ENCODE measurements at places on chromosomes 6 and 20. TPM values are rescaled to one million over a fixed set of nuclear protein-coding genes. Genes with fewer than 3 reads are reported as not detected.

The BPIFB2 gene
- total RNA-seq, result not detected

The CAGE1 gene
- total RNA-seq, result 0.26 TPM

The SPO11 gene
- total RNA-seq, result not detected

The SAPCD1 gene
- 13.0 TPM for total RNA-seq

The CPNE1 gene
- total RNA-seq, result 833 TPM

The TTI1 gene
- 59.2 TPM for total RNA-seq

The TMEM217 gene
- total RNA-seq, result 1.6 TPM

The MAP7 gene
- 57.4 TPM for total RNA-seq

- no peak overlapping the region for H3K27ac ChIP-seq
- H3K4me3 ChIP-seq, result no peak overlapping the region
- H3K36me3 ChIP-seq, result no peaks in the 10 kb centered on the region
- H3K4me1 ChIP-seq, result no peaks in the 10 kb centered on the region
- no peak for DNase-seq
Observed at GRCh38 chr6:1572892-1573291, 36.8 kb upstream of the FOXC1 start.

- no peak for DNase-seq
- no peaks in the 10 kb centered on the region for H3K27me3 ChIP-seq
- H3K4me3 ChIP-seq, result no peak overlapping the region
- H3K4me1 ChIP-seq, result no peaks in the 10 kb centered on the region
- H3K27ac ChIP-seq, result no peak overlapping the region
- no peaks in the 10 kb centered on the region for H3K36me3 ChIP-seq
Observed at GRCh38 chr6:72781624-72782023, 159.8 kb downstream of the KCNQ5 start.

GRCh38 chr6:15662326-15663129 lies at the start of gene DTNBP1:
Gene DTNBP1 (minus strand): TSS chr6:15663028. CDS start chr6:15662869, 159 bp downstream.
- no peak within 1 kb of the TSS for H3K27ac ChIP-seq
- no peaks in the 10 kb centered on the region for H3K36me3 ChIP-seq
- no peaks in the 10 kb centered on the region for H3K27me3 ChIP-seq
- peak; percentile 78 for DNase-seq
- peak within 1 kb of the TSS; percentile 90 for H3K4me3 ChIP-seq

- H3K27ac ChIP-seq, result no peak overlapping the region
- H3K4me1 ChIP-seq, result no peaks in the 10 kb centered on the region
- H3K36me3 ChIP-seq, result no peaks in the 10 kb centered on the region
- no peak overlapping the region for H3K4me3 ChIP-seq
- no peaks in the 10 kb centered on the region for H3K27me3 ChIP-seq
- no peak for DNase-seq
Observed at GRCh38 chr20:54044156-54044555, 26.2 kb downstream of the BCAS1 start.

DNA sequence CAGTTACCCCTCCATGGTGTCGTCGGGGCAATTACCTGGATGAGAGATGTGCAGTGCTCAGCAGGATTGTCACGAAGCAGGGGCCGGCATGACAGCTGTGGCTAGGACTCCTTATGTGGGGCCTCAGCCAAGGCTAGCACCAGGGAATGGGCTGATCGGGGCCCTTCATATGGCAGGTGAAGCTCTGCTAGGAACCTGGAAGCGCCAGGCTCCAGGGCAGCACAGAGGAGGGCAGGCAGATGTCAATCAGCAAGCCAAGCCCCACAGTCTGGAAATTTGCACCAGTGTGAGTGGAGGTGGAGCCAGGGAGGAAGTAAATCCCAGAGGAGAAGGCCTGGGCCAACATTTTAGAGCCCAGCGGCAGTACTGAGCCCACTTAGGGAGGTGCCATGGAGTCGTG lies 21.2 kb downstream of the SYNDIG1 start:
- no peaks in the 10 kb centered on the region for H3K27me3 ChIP-seq
- H3K4me1 ChIP-seq, result no peaks in the 10 kb centered on the region
- H3K27ac ChIP-seq, result no peak overlapping the region

GRCh38 chr6:80094017-80094416 lies 12.5 kb upstream of the BCKDHB start:
- no peak overlapping the region for H3K27ac ChIP-seq
- H3K4me1 ChIP-seq, result no peaks in the 10 kb centered on the region
- no peak overlapping the region for H3K4me3 ChIP-seq
- no peaks in the 10 kb centered on the region for H3K27me3 ChIP-seq

DNA sequence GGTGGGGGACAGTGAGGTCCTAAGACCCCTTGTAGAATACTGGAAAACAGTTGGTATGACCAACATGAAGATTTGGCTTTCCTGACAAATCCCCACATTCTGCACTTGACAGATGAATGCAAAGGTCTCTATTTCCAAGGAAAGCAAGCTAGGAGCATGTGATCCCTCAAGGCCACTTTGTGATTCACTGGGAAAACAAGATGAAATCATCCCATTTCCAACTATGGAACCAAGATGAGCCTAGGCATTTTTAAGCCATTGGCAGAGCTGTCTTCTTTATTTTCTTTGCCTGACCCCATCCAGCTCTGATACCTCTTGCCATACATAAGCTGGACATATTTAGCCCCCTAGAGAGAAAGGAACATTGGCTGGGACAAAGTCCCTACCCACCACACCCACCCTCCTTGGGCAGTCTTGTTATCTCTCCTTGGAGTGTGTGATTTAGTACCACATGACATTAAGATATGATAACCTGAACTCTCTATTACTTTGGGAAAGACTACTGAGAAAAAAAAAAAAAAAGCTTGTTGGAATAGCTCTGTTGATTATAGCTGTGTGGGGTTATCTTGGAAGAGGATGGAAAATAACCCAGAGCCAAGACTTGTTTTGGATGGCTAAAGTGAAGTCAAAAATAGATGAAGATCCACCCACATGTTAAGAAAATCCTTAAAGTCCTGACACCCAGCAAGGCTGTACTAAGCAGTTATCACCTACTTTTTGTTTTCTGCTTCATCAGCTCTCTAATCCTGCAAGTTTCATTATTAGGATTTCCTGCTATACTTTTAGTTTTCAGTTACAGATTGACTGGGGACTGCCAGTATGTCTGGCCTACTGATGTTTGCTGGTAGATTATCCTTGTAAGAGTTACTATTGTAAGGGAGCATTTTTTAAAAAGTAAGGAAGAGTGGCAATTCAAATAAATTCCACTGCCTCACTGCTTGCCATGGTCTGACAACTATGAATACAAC lies 90.1 kb upstream of the PREP start:
- no peak overlapping the region for H3K4me3 ChIP-seq
- no peak overlapping the region for H3K27ac ChIP-seq
- no peaks in the 10 kb centered on the region for H3K36me3 ChIP-seq
- peaks cover 28% of the 10 kb centered on the region for H3K4me1 ChIP-seq
- no peaks in the 10 kb centered on the region for H3K27me3 ChIP-seq

DNA sequence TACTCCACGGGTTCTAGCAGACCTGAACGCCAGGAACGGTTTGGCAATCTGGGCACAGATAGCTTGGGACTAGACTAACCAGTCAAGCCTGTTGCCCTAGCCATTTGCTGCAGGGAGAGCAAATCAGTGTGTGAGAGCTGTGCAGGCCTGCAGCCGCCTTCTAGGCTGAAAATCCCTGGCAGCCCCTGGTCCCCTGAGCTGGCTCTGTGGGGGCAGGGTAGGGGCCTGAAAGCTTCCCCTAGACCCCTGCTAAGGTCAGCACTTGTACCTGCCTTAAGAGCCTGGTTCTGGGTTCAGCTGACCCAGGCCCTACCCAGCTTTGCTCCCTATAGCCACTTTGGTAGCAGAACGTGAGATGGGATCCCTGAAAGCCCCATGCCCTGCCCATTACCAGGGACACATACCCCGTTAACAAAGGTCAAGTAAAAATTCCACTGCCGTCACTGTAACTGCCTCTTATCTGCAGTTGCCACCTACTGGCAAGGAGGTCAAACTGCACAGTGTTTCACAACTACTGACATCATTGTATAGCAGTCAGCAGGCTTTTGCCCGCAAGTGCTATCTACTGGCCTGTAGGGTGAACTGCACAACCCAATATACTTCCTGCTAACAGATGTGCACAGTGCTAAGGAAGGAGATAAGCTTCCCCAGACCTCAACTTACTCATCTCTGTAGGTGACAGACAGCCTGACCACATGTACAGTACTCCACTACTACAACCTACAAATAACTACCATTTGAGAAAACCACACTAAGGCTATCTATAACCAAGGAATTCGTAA lies 95.1 kb upstream of the OLIG3 start:
- H3K36me3 ChIP-seq, result no peaks in the 10 kb centered on the region
- peak; percentile 68 for DNase-seq
- no peak overlapping the region for H3K4me3 ChIP-seq
- 0 out of 2 replicates have a peak, but pooled peaks cover 9% of the 10 kb centered on the region for H3K4me1 ChIP-seq

DNA sequence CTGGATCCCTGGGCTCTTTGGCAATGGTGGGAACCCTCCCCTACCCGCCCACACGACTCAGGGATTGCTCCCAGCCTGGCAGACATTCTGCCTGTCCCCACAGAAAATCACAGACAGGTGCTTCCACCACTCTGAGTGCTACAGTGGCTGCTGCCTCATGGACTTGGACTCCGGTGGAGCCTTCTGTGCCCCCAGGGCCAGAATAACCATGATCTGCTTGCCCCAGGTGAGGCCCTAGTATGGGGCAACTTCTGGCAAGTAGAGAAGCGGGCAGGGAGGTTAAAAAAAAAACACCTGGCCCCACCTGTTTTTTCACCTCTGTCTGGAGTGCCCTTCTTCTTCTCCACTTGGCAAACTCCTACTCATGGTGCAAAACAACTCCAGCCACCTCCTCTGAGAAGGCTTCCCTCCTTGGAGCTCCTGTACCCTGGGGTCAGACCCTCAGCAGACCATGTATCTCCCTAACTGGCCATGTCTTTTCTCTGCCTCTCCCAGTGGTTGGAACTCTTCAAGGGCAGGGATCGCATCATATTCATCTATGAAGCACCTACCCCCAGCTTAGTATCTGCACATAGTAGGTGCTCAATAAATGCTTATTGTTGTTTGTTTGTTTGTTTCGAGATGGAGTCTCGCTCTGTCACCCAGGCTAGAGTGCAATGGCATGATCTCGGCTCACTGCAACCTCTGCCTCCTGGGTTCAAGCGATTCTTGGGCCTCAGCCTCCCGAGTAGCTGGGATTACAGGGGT lies 1.1 kb downstream of the CLPSL2 start:
- H3K27ac ChIP-seq, result peak overlapping the region; percentile 82
- H3K27me3 ChIP-seq, result no peaks in the 10 kb centered on the region
- no peak for DNase-seq

GRCh38 chr6:139291813-139292619 lies at the start of gene TXLNB:
Gene TXLNB (minus strand): TSS chr6:139291998. CDS start chr6:139288899, 3,099 bp downstream.
- DNase-seq, result peak; percentile 3
- H3K36me3 ChIP-seq, result no peaks in the 10 kb centered on the region
- no peak within 1 kb of the TSS for H3K27ac ChIP-seq
- no peaks in the 10 kb centered on the region for H3K27me3 ChIP-seq
- no peaks in the 10 kb centered on the region for H3K4me1 ChIP-seq
- no peak within 1 kb of the TSS for H3K4me3 ChIP-seq

DNA sequence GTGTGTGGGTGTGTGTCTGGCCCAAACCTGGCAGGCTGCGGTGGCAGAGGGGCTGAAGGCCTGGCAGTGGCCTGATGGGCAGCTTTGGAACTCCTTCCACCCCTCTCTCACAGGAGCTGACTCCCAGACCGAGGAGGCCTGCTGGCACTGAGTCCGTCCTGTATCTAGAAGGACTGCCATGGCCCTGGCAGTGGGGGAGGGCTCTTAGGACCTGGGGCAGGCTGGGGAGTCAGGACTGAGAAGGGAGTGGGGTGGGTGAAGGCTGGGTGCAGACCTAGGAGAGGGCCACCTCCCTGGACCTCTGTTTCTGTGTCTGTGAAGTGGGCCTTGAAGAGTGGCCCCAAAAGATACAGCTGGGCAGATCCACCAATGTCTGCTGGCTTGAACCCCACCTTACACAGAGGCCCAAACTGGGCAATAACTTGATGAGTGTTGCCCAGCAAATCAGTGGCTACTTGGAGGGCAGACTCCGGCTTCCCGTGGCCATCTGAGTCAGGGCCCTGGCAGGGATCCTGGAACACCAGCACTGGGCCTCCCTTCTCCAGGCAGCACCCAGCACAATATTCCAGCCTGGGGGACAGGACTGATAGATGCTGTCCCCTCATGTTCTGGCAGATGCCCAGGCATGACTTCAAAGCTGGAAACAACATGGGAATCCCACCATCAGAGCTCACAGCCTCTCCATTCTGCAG lies 46.7 kb upstream of the BLCAP start:
- no peak overlapping the region for H3K4me3 ChIP-seq
- no peak overlapping the region for H3K27ac ChIP-seq
- no peaks in the 10 kb centered on the region for H3K36me3 ChIP-seq
- DNase-seq, result peak; percentile 43
- H3K27me3 ChIP-seq, result no peaks in the 10 kb centered on the region
- H3K4me1 ChIP-seq, result no peaks in the 10 kb centered on the region

DNA sequence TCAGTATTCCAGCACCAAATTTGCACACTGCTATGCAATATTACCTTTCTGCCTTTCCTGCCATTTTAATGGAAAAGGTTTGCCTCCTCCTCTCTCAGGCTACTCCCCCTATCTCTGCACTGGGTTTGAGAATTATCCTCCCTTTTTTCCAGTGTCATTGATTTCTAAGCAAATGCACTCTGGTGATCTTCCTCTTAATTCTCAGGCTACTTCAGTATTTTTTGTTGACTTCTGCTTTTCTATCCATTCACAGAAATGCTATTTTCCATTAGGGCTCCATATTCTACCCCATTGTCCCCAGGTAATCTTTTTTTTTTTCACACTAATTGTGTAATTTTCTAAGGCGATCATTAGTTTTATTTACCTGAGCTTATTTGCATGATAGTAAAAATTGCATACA lies 144.0 kb downstream of the GJA1 start:
- no peaks in the 10 kb centered on the region for H3K27me3 ChIP-seq
- peaks cover 11% of the 10 kb centered on the region for H3K4me1 ChIP-seq
- no peaks in the 10 kb centered on the region for H3K36me3 ChIP-seq
- DNase-seq, result no peak
- no peak overlapping the region for H3K27ac ChIP-seq

- peaks cover 38% of the 10 kb centered on the region for H3K4me1 ChIP-seq
- peak overlapping the region; percentile 86 for H3K27ac ChIP-seq
- H3K27me3 ChIP-seq, result no peaks in the 10 kb centered on the region
- peak overlapping the region; percentile 94 for H3K4me3 ChIP-seq
Observed at GRCh38 chr20:63216849-63217471, 1.0 kb upstream of the YTHDF1 start.

DNA sequence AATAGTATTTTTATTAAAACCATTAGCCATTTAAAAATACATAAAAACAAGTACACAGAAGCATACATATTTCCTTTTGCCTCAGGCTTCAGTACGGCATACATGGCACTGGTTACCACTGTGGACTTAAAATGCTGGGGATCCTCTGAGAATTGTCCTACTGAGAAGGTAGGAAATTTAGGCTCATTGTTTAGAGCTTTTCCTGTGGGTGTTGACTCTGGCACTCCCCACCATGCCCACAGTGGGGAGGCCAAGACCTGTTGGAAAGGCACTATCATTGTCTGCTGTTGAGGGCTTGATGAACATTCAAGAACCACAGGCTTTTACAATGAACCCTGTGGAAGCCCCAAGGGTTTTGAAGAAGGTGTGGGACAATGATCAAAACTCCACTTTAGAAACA lies 473.4 kb downstream of the BTBD3 start:
- DNase-seq, result no peak
- H3K36me3 ChIP-seq, result no peaks in the 10 kb centered on the region
- H3K4me3 ChIP-seq, result no peak overlapping the region

All from Caco-2 (cell line).